ENCODE measurements at places on chromosomes 1 and 21. TPM values are rescaled to one million over a fixed set of nuclear protein-coding genes. Genes with fewer than 3 reads are reported as not detected.

Gene HLX
- total RNA-seq: 9.0 TPM

Gene LDLRAD1
- not detected for total RNA-seq

Gene DPM3
- total RNA-seq: 15.9 TPM

Gene KRTAP19-3
- total RNA-seq: not detected

Gene BSND
- not detected for total RNA-seq

Gene ZNF648
- total RNA-seq: not detected

Gene AMPD2
- total RNA-seq: 59.4 TPM

Gene GGPS1
- 22.4 TPM for total RNA-seq

Gene WNT3A
- not detected for total RNA-seq

Gene RNU1-3
- under 0.01 TPM for total RNA-seq

Gene CHIA
- not detected for total RNA-seq

Gene PPM1J
- 0.59 TPM for total RNA-seq

Gene DSCAM
- not detected for total RNA-seq

Gene FAM43B
- under 0.01 TPM for total RNA-seq

- H3K36me3 ChIP-seq: no peaks in the 10 kb centered on the region
- H3K4me1 ChIP-seq: no peaks in the 10 kb centered on the region
- H3K27ac ChIP-seq: no peak overlapping the region
- H3K4me3 ChIP-seq: no peak overlapping the region
These were observed 102.0 kb downstream of the ACTL8 start for GRCh38 chr1:17857109-17857499.

DNA sequence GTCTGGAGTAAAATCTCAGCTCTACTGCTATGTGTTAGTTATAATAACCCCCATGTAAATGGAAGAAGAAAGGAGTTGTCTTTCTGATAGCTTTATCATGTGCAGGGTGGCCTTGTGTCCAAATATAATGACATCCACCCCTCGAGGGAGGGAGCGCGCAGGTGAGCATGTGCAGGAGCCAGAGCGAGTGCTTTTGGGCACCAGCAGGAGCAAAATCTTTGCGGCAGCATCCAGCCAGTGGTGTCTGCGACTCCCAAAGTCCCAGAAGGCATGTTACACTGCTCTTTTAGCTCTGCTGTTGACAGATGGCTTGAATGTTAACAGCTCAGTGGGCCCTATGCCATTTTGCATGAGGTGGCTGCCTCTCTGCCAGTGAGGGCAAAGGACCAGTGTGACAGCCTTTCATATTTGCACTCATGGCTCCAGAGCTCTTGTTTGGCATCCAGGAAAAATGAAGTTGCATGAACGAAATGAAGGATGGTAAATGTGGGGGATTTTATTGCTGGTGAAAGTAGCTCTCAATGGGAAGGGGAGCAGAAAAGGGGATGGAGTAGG lies 146.7 kb downstream of the HMCN1 start:
- DNase-seq: no peak
- no peak overlapping the region for H3K27ac ChIP-seq
- H3K4me3 ChIP-seq: no peak overlapping the region
- H3K4me1 ChIP-seq: no peaks in the 10 kb centered on the region

GRCh38 chr1:38899560-38899959 lies 18.2 kb upstream of the GJA9 start:
- H3K4me3 ChIP-seq: no peak overlapping the region

DNA sequence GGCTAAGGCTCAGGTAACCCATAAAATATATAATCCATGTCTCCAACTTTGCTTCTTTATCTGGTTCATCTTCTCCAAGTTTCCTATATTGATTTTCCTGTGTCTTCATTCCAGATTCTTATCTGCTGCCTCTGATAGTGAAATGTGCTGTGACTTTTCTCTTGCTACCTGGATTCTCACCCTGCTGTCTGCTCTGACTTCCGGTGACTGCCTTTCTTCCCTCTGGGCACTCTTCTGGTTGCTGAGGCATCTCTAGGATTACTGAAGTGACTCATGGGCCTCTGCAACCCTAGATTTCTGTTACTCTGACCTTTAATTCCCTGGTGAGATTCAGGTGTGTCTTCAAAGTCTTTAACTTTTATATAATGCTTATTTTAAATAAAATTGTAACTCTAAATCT lies 46.9 kb downstream of the GIPC2 start:
- no peak overlapping the region for H3K4me3 ChIP-seq
- H3K27me3 ChIP-seq: no peaks in the 10 kb centered on the region
- H3K27ac ChIP-seq: no peak overlapping the region
- no peak for DNase-seq
- peaks cover 39% of the 10 kb centered on the region for H3K4me1 ChIP-seq

GRCh38 chr21:42566524-42567213 lies 53.0 kb downstream of the SLC37A1 start:
- no peaks in the 10 kb centered on the region for H3K4me1 ChIP-seq
- H3K27me3 ChIP-seq: no peaks in the 10 kb centered on the region
- peak; percentile 35 for DNase-seq
- no peak overlapping the region for H3K27ac ChIP-seq
- no peaks in the 10 kb centered on the region for H3K36me3 ChIP-seq

DNA sequence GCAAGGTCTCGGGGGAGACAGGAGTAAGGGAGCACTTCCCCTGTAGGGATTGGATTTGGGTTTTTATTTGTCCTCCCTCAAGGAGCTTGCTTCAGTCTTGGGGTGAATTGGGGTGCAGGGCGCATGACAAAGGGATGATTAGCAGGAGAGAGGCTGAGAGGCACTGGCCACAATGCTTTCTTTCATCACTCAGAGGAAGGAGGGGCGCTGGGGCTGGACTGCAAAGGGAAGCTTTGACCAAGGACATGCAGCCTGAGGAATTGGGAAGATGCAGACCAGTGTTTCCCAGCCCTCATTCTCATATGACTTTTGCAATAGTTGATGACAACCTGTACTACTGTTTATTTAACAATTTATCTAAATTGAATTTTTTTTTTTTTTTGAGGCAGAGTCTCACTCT lies 34.1 kb upstream of the PDPN start:
- H3K36me3 ChIP-seq: no peaks in the 10 kb centered on the region
- DNase-seq: no peak
- no peak overlapping the region for H3K27ac ChIP-seq
- no peaks in the 10 kb centered on the region for H3K27me3 ChIP-seq

DNA sequence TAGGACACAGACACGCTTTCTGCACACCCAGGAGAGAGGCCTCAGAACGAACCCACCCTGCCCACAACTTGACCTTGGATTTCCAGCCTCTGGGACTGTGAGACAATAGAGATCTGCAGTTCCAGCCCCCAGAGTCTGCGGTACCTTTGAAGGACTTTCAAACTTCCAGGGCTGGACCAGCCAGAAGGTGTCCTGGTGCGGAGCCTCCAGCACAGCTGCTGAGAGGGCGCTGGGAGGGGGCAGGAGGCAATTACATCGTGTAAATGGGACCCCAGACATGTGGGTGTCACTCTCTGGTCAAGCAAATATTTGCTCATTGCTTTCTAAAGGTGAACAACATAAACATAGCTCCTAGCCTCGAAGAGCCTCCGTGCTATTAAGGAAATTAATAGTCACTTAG lies 58.7 kb upstream of the ACTRT2 start:
- H3K36me3 ChIP-seq: no peaks in the 10 kb centered on the region
- H3K27me3 ChIP-seq: no peaks in the 10 kb centered on the region
- H3K4me1 ChIP-seq: no peaks in the 10 kb centered on the region

GRCh38 chr1:29546496-29546895 lies 310.2 kb downstream of the PTPRU start:
- no peaks in the 10 kb centered on the region for H3K27me3 ChIP-seq
- H3K4me3 ChIP-seq: no peak overlapping the region
- H3K4me1 ChIP-seq: no peaks in the 10 kb centered on the region
- no peaks in the 10 kb centered on the region for H3K36me3 ChIP-seq
- DNase-seq: no peak

DNA sequence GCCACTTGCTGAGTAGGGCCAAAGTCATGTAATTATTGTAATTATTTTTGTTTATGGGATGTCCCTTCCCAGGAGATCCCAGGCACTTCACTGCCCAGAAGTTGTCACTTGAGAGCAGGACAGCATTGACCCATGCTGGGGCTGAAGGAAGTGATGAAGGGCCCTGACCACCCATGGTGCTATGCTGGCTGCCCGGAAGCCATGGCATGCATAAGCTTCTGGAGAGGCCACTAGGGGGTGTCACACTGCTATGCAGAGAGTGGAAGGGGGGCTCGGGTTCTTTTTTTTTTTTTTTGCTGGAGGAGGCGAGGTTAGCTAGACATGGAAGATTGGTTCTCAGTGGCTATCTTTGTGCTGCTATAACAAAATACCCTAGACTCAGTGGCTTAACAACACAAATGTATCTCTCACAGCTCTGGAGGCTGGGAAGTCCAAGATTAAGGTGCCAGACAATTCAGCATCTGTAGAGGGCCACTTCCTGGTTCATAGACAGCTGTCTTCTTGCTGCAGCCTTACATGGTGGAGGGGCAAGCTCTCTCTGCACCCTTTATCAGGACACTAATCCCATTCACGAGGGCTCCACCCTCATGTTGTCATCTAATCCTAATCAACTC lies 84.9 kb downstream of the CNIH3 start:
- H3K27ac ChIP-seq: no peak overlapping the region
- no peaks in the 10 kb centered on the region for H3K27me3 ChIP-seq
- H3K36me3 ChIP-seq: no peaks in the 10 kb centered on the region
- no peak for DNase-seq
- H3K4me1 ChIP-seq: peaks cover 8% of the 10 kb centered on the region
- no peak overlapping the region for H3K4me3 ChIP-seq

DNA sequence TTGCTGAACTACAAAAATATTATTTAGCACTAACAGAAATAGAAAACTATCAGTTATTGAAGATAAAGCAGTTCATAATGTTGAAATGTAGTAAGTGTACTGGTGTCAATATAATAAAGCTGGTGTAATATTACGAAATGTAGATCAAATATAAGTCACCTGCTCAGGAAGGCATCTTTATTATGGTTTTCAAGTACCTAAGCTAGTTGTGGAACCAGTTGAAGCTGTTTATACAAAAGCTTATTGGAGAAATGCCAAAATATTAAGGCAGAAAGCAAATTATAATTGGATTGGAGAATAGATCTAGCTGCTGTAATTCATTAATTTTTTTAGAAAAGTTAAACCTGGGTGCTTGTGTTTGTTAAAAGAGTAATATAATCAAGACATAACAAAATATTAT lies 6.2 kb upstream of the MARK1 start:
- H3K27ac ChIP-seq: no peak overlapping the region
- no peak for DNase-seq
- no peaks in the 10 kb centered on the region for H3K36me3 ChIP-seq
- H3K27me3 ChIP-seq: peaks cover 17% of the 10 kb centered on the region
- no peak overlapping the region for H3K4me3 ChIP-seq

DNA sequence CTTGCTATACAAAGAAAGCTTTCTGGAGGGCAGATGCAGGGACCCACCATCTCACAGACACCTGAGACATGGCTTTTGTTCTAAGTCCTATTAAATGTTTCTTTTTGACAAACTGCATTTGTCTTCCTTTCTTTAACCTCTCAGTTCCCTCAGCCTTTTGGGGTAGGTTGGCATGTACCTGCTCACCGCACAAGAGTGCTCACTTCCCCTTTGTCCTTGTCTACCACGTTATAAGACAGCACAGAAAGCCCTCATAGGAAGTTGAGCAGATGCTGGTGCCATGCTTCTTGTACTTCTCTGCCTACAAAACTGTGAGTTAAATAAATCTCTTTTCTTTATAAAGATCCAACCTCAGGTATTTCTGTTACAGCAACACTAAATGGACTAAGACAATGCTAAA lies 31.9 kb upstream of the RGS21 start:
- H3K27me3 ChIP-seq: no peaks in the 10 kb centered on the region
- H3K4me1 ChIP-seq: no peaks in the 10 kb centered on the region
- H3K36me3 ChIP-seq: no peaks in the 10 kb centered on the region
- no peak for DNase-seq

- no peak overlapping the region for H3K4me3 ChIP-seq
- no peaks in the 10 kb centered on the region for H3K36me3 ChIP-seq
- DNase-seq: peak; percentile 75
- no peak overlapping the region for H3K27ac ChIP-seq
- no peaks in the 10 kb centered on the region for H3K4me1 ChIP-seq
These were observed 6.2 kb upstream of the EFCAB14 start for GRCh38 chr1:46724991-46725735.

- DNase-seq: no peak
- H3K4me3 ChIP-seq: no peak overlapping the region
- H3K36me3 ChIP-seq: no peaks in the 10 kb centered on the region
- H3K27me3 ChIP-seq: no peaks in the 10 kb centered on the region
- no peak overlapping the region for H3K27ac ChIP-seq
These were observed 9.9 kb downstream of the OPTC start for GRCh38 chr1:203503836-203504235.

GRCh38 chr1:160376525-160377131 lies 9.8 kb downstream of the NHLH1 start:
- peaks cover 12% of the 10 kb centered on the region for H3K27me3 ChIP-seq
- H3K4me3 ChIP-seq: no peak overlapping the region
- no peak overlapping the region for H3K27ac ChIP-seq
- DNase-seq: peak; percentile 92
- H3K4me1 ChIP-seq: peaks cover 16% of the 10 kb centered on the region

DNA sequence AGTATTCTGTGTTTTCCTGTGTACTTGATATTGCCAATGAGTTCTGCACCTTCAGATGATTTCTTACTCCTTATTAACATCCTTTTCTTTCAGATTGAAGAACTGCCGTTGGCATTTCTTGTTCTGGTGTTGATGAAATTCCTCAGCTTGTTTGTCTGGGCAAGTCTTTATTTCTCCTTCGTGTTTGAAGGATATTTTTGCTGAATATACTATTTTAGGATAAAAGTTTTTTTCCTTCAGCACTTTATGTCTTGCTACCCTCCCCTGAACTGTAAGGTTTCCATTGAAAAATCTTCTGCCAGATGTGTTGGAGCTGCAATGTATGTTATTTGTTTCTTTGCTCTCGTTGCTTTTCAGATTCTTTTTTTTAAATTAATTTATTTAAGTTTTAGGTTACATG lies 265.9 kb downstream of the HHAT start:
- H3K27me3 ChIP-seq: no peaks in the 10 kb centered on the region
- H3K4me3 ChIP-seq: no peak overlapping the region
- H3K4me1 ChIP-seq: peaks cover 25% of the 10 kb centered on the region
- no peak overlapping the region for H3K27ac ChIP-seq
- DNase-seq: no peak

DNA sequence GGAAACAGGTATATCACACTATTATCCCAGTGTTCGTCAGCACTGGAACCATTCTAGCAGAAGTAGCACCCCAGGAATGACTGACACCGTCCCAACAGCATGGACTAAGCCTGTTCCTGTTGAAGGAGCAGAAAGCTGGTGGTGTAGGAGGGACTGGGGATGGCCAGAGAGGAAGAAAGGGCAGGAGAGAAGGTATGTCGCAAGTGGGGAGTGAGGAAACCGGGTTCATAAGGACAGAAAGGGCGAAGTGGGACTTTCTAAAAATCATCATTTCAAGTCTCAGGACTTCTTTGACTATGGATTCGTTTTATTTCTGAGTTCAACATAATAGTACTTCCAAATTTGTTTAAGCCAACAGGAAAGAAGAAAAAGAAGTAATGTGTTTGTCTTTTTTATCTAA lies 19.7 kb upstream of the MX1 start:
- H3K4me1 ChIP-seq: no peaks in the 10 kb centered on the region
- H3K36me3 ChIP-seq: no peaks in the 10 kb centered on the region
- no peak overlapping the region for H3K27ac ChIP-seq
- no peak for DNase-seq
